ENCODE measurements at places on chromosomes 2 and 18.

- ATAC-seq = no peak
These were observed 39.8 kb downstream of the GREB1 start for GRCh38 chr2:11573418-11574175.

DNA sequence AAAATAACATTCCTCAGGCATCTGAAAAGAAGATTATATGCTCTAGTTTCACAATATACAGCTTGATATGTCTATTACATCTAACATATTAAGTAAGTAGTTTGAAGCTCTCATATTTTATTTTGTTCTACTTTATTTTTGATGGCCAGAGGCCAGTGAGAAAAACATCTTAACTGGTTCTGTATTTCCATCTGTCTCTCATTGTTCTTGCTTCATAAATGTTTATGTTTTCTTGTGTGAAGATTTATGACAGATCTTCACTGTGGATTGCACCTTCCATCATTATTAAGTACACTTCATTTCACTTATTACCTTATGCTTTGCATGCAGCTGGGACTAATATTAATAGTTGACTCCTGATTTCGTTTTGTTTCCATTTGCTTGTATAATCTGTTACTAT lies 511.2 kb downstream of the TSN start:
- no peak for ATAC-seq

DNA sequence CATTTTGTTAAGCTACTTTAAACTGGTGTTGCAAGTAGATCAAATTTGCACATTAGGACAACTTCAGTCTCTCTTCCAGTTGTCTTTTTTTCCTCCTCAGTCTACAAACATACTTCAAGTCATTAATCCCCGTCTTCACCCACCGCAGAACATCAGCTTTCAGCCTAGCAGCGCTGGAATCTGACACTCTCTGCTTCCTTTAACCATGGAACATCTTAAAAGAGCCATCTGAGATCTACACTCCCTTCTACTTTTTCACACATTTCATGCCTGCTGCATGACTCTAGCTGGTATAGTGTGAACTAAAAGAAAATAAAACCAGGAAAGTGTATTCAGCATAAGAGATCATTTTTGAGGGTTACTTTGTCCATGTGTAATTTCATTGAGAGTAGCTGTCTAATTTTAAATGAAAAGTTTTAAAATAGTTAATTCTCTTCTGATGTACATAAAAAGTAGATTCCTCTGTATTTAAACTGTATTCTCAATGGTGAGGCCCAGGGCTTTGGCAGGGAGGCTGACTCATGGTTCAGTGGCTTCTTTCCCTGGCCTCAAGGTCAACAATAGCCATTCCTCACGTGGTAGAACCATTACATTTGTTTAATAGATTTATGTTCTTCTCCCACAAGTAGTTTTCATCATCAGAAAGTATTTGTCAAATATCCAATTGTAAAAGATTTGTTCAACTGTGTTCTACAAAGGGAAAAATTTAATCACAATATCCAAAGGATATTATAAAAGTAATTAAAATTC lies 16.5 kb downstream of the SGPP2 start:
- ATAC-seq = no peak

DNA sequence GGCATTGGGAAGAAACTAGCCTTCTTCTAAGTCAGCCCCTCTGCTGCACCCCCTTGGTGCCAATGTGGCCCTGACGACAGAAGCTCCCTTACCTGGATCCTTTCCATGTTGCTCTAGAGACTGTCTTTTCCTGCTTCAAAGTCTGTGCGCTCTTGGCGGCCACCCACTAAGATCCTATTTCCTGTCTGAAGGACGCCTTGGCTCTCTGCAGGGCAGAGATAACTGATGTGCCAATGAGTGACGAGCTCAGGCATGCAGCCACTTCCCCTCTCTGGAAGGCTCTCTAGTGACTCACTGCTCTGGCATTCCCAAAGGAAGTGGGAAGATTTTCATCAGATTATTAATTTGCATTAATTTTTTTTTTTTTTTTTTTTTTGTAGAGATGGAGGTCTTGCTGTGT lies 273.5 kb downstream of the CDH20 start:
- ATAC-seq = peak; percentile 93

- peak; percentile 73 for ATAC-seq
These were observed 50.4 kb downstream of the PDK1 start for GRCh38 chr2:172606285-172606684.

- no peak for ATAC-seq
These were observed 82.6 kb downstream of the ASB1 start for GRCh38 chr2:238509151-238509835.

DNA sequence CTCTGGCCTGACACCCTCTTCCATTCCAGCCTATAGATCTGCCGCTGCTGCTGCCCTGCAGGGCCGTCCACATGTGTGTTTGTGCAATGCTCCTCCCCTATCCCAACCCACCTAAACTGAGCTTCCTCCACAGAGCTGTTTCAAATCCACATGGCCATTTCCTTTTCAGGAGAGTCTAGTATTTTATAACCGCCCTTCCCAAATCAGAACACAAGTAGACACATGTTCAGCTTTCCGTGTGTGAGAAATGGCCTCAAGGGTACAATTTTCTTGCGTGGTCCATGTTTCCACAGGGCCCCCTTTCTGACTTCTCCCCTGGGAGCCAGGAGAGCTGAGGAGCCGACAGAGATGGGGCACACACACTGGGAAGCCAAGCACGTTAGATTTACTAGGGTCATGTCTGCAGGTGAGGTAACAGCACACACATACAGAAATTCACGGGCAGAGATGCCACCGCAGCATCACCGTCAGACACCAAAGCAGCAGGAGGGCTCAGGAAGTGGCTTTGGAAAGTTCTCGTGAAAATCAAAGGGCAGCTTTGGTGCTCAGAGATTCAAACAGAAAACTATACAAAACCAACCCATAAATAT lies 102.9 kb upstream of the TGFA start:
- ATAC-seq = no peak

GRCh38 chr2:241584436-241584835 lies 25.9 kb downstream of the BOK start:
- ATAC-seq = no peak

GRCh38 chr2:163133602-163134001 lies 295.0 kb upstream of the KCNH7 start:
- no peak for ATAC-seq

GRCh38 chr2:227655454-227655853 lies 11.2 kb upstream of the SCYGR5 start:
- peak; percentile 54 for ATAC-seq

GRCh38 chr2:109527079-109527478 lies 86.7 kb downstream of the SEPTIN10 start:
- no peak for ATAC-seq

Data from SK-N-SH treated with all-trans-retinoic acid at 6 μM for 48 hours (cell line).